Retinal pigment epithelial cell (primary cell): ENCODE measurements at places on chromosomes 7 and 10.

DNA sequence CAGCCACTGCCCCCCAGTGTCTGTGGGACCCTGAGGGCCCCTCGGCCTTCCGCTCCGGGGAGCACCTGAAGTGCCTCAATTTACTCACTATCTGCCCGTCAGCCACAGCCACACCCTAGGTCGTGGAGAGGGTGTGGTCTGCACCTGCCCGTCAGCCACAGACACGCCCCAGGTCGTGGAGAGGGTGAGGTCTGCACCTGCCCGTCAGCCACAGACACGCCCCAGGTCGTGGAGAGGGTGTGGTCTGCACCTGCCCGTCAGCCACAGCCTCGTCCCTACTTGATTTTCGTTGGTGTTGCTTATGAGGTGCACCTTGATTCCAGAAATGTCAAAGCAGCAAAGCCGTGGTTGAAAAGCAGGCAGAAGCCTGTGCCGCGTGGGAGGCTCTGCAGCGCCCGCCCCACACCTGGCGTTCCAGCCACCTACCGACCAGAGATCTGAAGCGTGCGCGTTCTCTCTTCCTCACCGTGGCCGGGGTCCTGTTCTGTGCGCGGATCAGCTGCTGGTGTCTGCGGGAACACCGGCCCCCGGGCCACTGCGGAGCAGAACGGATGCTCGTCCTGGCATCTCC, 101.6 kb downstream of the DYNC2I1 start:
- DNase-seq = no peak

GRCh38 chr10:8269976-8270375, 215.5 kb downstream of the GATA3 start:
- no peak for DNase-seq

GRCh38 chr10:100553929-100554328, 18.2 kb downstream of the HIF1AN start:
- DNase-seq = no peak

DNA sequence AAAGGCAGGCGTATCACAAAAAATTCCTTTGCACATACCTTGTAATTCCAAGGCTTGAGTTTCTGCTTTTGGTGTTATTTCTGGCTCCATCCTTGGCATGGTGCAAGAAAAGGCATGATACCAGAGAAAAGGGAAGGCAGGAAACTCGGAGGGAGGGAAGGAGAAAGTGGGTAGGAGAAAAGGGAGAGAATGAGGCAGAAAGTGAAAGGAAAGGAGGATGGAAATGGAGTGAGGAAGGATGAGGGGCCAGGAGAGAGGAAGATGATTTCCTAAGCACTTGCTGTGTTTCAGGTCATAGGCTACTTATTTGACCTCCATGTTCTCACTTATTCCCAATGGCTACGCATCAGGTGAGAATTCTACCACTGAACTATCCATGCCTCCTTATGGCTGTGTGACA, 110.8 kb upstream of the JCAD start:
- no peak for DNase-seq

- DNase-seq = no peak
Observed at GRCh38 chr10:78290131-78290750, 256.6 kb downstream of the RPS24 start.

DNA sequence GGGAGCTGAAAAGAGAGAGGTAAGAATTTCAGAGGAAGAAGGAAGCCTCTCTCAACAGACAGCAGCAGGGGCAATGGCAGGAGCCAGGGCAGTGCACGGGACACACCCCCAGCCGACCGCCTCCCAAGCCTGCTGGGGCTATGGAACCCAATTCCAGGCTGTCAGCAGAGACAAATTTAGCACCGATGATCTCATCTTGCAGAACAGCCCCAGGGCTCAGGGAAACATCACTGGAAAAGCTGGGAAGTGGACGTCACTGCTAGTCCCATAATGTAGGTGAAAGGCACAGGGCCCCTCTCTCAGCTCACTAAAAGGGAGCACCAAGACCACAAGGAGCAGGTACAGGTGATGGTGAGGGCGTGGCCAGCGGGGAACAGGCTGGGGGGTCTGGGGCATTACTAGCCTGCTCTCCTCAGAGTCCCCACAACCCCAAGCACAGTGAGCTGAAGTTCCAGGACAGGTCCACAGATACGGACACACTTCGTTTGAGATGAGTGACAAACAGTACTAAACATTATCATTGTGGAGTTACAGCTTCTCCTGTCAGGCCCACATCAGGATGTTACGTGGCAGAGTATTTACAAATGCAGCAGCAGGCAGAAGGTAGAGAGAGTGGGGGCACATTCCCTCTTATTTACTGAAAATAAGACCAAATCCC, 103.7 kb downstream of the PLXNA4 start:
- no peak for DNase-seq

GRCh38 chr7:133530682-133531081, 277.8 kb downstream of the EXOC4 start:
- DNase-seq = peak; percentile 89

- no peak for DNase-seq
Observed at GRCh38 chr7:27137640-27138315, 5.7 kb downstream of the HOXA5 start.

DNA sequence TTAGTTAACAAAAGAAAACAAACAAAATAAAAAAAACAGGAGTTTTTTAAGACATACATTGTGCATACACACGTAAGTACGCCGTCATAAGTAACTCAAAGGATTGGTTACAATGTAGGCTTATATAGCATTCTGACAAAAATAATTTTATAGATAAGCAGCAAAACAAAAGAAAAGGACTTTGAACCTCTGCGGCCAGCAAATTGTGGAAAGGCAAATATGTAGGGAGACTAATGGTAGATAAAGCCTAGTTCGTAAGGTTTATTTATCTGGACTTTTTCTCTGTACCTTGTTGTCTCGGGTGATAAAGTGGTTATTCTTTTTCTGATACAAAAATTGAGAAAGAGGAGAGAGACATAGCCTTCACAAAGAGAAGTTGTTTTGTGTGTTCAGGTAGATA, 891.9 kb downstream of the CNTNAP2 start:
- DNase-seq = no peak

- DNase-seq = no peak
Observed at GRCh38 chr10:67521546-67521945, 174.4 kb downstream of the CTNNA3 start.

GRCh38 chr10:1070919-1071318, 14.7 kb downstream of the WDR37 start:
- DNase-seq = no peak

- no peak for DNase-seq
Observed at GRCh38 chr10:28880683-28880950, 203.3 kb downstream of the BAMBI start.

DNA sequence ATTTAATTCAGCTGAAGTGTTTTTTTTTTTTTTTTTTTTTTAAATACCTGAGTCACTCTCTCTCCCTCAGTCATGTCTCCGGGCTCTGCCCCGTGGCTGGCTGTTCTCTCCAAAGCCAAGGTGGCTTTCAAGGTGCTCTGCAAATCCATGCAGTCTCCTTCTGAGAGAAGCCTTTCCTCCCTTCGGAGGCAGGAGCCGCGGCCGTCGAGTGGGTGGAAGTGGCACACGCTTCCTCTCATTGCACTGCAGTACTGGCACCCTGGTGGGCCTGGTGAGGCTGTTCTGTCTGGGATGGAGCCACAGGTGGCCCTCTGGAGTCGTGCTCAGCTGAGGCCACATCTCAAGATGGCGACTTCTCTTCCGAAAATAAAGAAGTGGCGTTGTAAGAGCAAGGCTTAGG, 221.8 kb downstream of the GLRX3 start:
- no peak for DNase-seq

DNA sequence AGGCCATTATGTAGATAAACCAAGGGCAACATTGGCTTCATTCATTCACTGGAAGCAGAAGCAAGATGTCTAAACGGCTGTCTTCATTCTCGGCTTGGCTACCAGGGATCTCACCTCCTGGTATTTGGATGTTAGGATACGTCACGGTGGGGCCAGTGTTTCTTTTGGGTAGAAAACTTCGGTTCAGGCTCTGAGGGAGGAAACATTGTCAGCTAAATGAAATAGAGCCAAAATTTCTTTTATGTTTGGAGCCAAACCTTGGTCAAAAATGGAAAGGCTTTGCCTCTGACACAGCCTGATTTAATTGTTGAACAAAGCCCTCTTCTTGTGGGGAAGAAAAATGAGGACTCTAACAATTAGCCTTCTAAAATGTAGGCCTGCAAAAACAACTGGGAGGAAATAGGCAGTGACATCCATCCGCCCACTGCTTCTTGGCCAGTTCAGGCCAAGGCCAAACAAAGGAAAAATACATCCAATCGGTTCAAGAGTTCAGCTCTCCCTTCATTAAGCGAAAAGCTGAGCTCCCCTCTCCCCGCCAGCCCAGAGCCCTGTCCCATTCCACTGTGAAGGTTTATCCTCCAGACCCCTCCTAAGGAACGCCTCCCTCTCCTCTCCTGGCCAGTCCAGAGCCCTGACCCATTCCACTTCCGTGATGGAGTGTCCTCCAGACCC, 44.4 kb downstream of the PFKFB3 start:
- DNase-seq = no peak

GRCh38 chr10:30456266-30456665, 22.3 kb downstream of the MAP3K8 start:
- no peak for DNase-seq

DNA sequence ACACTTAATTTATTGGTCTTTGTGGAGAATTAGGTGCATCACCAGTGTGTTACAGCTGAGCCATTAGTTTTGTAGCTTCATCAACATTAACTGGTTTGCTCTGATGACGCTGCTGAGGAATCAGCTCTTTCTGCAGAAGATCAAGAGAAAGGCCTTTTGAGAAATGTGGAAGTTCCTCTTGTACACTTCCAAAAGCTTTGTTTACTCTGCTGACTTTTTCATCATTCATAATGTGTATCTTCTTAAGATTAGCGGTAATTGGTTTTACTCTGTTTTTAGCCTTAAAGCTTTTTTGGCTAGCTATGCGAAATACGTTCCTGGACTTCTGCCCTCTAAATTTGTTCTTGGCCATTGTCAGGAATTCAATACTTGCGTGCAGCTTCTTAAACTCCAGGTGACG, 8.2 kb upstream of the PHYH start:
- no peak for DNase-seq

DNA sequence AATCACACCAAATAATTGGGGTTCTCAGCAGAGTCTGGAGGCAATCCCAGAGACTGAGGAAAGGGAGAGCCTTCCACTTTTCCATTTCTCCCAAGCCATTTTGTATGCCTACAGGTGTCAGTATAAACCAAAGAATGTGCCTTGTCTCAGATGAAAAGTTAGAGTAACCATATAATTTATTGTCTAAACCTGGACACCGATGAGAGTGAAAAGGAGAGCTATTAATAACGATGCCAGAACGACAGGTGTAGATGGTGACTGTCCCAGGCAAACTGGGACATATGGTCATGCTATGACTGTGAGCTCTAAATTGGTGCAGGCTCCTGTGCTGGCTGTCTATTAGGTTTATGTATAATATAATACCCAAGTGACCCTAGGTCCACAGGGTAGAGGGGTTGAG, 219.6 kb downstream of the ARHGAP12 start:
- DNase-seq = no peak

DNA sequence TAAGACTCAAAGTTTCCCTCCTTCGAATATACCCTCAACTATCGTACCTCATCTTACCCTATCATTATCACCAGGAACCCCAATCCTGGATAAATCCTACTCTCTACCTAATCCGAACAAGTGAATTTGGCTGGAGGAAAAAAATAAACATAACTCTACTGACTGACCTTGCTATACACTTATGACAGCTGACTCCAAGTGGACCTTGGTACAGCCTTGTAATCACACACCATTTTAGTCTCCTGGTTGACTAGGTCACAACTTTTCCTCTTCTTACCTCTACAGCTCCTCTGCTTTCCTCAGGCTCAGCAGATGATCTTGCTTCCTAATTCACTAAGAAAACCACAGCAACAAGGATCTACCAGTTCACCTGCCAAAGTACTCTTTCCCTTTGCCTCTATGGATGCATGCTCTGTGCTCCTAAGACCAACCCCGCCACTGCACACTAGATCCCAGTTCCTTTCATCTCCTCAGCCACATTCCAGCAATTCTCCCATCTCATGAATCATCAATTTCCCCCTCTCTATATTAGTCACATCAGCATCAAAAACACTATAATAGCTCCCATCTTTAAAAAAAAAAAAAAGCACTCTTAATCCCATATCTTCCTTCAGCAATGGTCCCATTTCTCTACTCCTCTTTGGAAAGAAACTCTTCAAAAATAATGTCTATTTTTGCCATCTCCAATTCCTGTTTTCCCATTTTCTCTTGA, 35.5 kb downstream of the COA1 start:
- no peak for DNase-seq

GRCh38 chr7:7177044-7177517, 5.3 kb upstream of the C1GALT1 start:
- DNase-seq = peak; percentile 78

- DNase-seq = no peak
Observed at GRCh38 chr10:45135443-45136198, 134.9 kb downstream of the ZNF22 start.

GRCh38 chr10:112434988-112435619, 11.6 kb downstream of the ZDHHC6 start:
- DNase-seq = no peak

DNA sequence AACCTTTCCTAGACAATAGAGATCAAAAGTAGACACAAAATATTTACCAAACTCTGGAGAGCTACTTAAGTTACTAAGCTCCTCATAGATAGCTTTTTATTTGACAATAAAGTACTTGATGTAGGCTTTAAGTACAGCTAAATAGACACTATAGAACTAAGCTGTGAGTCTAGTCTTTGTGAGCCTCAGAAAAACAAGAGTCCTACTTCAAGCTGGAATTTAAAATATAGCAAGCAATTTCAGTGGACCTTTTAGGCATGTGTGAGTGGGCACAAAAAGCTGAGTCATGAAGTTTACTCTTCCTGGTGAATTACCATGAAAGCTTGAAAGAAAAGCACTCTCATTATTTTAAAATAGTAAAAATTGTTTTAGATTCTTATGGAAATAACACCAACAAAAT, 76.1 kb downstream of the ADD3 start:
- no peak for DNase-seq

GRCh38 chr7:83708531-83708930, 59.6 kb upstream of the SEMA3E start:
- no peak for DNase-seq

DNA sequence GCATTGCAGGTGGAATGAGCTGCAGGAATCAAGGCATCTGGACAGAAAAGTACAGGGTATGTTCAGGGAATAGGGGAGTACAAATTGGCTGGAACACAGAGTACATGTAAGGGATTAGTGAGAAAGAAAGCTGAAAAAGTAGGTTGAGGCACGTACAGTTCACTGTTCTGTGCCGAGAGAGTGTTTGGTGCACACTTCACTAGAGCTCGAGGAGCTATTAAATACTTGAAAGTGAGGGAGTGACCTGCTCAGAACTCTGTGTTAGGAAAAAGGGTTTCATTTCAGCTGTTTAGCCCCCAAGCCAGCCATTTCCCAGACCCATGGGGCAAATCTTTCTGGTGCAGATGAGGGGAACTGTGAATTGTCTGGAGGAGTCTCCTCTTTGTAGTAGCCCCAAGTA, 115.2 kb downstream of the TBXAS1 start:
- no peak for DNase-seq
